Fibroblast of upper back skin (primary cell): ENCODE measurements at places on chromosomes 11 and 22.

GRCh38 chr11:87430821-87431220 lies 393.1 kb downstream of the TMEM135 start:
- no peak for DNase-seq

- DNase-seq: no peak
Observed at GRCh38 chr11:2592559-2593392, 107.0 kb downstream of the KCNQ1OT1 start.

- peak; percentile 34 for DNase-seq
Observed at GRCh38 chr22:27146866-27147633, 489.7 kb downstream of the MIAT start.

GRCh38 chr11:68321293-68322051 lies 9.1 kb downstream of the LRP5 start:
- no peak for DNase-seq
